ENCODE measurements at places on chromosomes 5 and 9.

GRCh38 chr9:14281136-14281795, 32.7 kb downstream of the NFIB start:
- DNase-seq: peak; percentile 90

DNA sequence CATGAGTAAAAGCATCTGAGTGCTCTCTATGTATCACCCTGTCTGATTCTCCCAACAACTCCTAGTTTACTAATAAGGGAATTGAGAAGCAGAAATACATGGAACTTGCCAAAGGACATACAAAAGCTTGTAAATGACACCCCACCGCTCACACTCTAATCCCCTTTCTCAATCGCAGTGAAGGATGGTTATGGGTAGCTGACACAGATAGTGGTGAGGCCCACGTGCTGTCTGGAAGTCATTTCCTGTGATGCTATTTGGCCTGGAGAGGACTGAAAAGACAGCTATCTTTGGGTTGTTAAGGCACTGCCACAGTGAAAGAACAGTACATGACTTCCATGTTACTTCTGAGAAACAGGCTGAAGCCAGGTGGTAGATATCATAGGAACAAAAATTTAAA, 117.0 kb downstream of the GLIS3 start:
- no peak for DNase-seq

DNA sequence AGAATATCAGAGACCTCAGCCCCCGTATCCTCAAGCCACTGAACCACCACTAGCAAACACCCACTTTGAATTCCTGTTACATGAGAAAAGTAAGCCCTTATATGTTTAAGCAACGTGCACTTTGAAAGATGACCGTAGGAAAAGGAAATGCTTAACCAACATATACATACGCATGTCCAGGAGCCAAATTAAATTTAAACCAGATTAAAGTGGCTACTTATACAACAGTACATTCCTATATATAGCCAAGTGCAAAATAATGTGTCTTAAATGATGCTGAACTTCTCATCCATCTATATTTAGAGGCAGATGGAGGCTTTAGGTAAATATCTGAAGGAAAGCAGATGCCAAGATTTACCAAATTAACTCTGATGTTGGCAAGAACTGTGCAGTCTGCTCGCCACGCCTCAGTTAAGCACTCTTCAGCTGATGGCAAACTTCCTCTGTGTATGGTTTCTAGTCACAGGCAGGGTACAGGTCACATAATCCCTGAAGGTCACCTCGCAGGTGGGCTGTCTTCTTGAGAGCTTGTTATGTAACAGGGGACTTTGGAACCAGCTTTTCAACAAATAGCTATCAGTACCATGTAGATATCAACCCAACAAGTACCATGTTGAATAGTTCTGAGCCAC, 8.6 kb downstream of the GCNT4 start:
- DNase-seq: peak; percentile 1

DNA sequence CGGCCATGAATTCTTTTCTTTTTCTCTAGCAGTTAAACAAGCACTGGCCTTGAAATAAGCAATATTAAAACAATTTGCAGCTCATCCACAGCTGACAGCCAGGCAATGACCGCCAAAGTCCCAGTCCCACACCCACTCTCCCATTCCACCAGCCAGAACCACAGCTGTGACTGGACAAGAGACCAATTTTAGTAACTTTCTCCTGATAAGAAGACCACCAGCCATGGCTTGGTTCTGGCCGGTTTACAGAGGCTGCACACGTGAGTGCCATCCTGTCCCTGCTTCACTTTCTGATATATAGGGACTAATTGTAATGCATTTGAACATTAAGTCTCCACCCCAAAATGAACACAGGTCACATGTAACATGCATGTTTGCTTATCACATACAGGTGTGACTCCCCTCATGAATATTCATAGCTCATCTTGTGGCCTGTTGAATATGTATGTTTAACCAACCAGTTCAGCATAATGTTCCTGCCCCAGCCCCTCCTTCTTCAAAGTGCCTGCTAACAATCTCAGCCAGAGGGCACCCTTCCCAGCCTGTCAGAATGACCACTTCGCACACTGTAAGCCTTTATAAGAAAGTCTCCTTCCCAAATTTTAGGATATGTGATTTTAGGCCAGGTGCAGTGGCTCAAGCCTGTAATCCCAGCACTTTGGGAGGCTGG, 23.9 kb upstream of the FANCC start:
- no peak for DNase-seq

- DNase-seq: no peak
Observed at GRCh38 chr5:54905942-54906537, 79.4 kb downstream of the ESM1 start.
